ENCODE measurements at places on chromosomes 11 and 22.

- DNase-seq: no peak
Measured at GRCh38 chr11:65649656-65650546, 12.0 kb downstream of the SIPA1 start.

- DNase-seq: peak; percentile 44
Measured at GRCh38 chr22:33000342-33001280, 57.6 kb downstream of the SYN3 start.

DNA sequence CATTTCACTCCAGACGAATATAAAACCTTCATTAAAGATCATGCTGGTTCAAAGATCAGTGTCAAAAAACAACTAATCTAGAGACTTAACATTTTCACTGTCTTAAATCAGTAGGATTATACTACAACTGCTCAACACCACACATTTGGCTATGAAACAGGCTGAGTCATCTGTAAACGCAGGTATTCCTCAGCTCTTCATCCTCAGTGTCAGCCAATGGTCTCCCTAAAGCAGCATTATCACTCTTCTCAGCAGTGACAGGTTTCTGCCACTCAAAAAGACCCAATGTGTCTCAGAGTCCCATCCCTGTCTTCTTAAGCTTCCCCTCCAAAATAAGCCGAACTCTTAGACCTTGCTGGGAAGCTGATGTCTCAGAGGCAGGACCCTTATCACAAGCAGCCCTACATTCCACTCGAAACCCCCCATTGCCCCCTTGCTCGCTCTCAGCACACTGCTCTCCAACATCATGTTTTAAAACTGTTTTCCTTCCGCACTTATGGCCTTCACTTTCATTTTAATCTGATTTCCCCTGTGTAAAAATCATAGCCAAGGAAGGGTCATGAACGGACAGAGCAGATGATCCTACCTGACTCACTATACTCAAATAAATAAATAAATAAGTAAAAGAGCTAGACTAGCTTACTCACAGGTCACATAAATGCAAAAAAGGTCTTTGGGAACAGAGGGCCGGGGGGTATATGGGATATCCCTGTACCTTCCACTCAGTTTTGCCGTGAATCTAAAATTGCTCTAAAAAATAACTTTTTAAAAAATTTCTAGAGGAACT is 23.0 kb downstream of the CDON start:
- DNase-seq: no peak

GRCh38 chr22:28430466-28431025 is 249.1 kb downstream of the TTC28 start:
- peak; percentile 60 for DNase-seq

DNA sequence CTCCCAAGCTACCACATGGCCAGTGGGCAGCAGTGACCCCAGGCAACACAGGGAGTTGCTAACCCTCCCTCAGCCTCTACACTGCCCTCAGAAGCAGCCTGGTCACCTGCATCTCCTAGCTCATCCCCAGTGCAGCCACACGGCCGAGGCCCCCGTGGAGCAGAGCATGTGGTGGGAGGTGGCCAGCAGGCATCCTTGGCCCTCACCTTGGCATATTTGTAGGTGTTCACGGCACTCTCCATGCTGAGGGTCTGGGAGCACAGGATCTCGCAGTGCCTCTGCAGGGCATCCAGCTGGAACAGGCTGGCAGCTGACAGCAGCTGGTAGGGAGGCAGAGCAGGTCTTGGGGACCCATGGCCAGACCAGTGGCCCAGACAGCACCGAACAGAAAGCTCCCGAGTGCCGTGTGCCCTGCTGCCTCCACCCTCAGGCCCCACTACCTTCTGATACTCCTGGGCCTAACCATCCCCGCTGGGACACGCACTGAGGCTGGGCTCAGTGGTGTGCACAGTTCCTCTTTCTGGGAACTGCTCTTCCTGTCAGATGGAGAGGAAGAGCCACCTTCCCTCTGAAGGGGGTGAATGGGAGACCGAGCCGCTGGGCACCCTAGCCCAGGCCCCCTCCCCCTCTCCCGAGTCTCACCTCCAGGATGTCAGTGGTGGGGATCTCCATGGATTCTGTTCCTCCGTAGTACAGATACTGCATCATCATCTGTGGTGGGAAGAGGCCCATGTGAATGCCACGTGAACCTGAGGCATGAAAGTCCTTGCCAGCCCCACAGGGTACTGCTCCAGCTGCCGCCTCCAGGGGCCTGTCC is 48.8 kb downstream of the NAT10 start:
- DNase-seq: no peak

DNA sequence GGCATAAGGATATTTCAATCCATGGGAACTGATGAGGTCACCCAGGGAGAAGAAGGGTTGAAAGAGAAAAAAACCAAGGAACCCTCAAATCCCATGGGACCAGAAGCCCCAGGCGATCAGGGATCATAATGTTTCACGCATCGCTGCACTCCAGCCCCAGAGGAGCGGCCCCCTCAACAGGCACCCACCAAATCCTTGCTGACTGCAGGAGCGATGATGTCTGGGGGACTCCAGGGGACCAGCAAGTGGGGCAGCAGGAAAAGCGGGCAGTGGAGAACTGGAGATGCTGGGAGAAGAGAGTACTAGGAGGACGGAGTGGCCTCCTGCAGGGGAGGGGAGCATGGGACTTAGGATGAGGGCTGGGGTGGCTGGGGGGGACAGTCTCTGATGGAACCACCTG is 47.7 kb upstream of the LINC01488 start:
- no peak for DNase-seq

All from AG10803 (cell line).